ENCODE measurements at places on chromosomes 4 and X.

- peak; percentile 50 for DNase-seq
These were observed 5.1 kb upstream of the RBM41 start for GRCh38 chrX:107123750-107124149.

- DNase-seq = no peak
These were observed 8.0 kb downstream of the ATP2B3 start for GRCh38 chrX:153525451-153525850.

- DNase-seq = peak; percentile 39
These were observed 6.9 kb downstream of the CXCL6 start for GRCh38 chr4:73843369-73843768.

DNA sequence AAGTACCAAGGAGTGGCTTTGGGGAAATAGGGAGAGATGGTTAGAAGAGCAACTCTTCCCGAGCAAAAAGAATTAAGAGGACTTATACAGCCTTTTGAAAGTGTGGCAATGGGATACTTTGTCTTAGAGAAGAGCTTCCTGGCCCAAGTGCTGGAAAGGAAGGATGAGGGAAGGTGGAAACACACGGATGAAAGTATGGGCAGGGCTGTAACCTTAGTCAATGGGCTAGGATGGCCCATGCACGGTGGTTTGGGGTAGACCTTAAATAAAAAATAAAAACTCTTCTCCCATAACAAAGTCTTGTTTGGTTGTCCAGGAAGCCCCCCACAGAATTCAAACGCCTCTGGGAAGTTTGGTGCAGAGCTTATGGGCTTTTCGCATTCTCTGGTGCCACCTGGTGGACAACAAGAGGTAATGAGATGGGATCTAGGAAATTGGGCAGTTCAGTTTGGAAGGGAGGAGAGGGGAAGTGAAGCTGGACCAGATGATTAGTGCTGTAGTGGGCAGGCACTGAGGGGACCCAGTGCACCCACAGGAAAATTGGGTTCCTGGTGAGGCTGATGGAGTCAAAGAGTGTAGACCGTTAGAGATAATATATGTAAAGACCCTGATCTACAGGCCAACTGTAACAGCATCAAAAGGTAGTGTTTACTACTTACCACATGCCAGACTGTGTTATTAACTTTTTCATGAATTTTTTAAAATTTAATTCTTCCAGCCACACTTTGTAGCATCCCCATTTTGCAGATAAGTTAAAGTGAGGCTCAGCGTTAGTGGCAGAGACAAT lies 13.8 kb upstream of the ENOX2 start:
- DNase-seq = peak; percentile 51

GRCh38 chr4:55396308-55397125 lies 760 bp downstream of the TMEM165 start:
- DNase-seq = peak; percentile 54

DNA sequence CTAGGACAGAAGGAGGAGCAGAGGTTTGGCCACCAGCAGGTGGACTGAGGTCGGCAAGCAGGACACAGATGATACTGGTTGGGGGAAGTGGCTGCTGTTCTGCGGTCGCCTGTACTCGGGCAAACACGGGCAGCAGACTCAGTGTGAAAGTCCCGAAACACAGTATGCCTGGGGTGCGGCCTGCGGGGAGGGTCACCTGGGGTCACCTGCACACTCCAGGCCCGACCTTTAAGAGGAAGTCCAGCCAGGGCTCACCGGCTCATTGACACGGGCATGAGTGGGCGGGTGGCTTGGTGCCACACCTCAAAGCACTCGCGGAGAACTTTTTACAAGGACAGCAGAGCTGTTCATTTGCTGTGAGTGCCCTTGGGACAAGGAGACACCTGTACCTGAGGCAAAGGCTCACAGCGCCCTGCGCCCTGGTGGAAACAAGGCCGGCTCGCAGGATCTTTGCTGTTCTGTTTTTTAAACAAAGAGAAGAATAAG lies 71.5 kb upstream of the MXD4 start:
- DNase-seq = no peak

- DNase-seq = no peak
These were observed 34.7 kb downstream of the P2RY8 start for GRCh38 chrX:1502241-1502640.

GRCh38 chr4:169225812-169226211 lies 44.9 kb downstream of the SH3RF1 start:
- DNase-seq = peak; percentile 69

DNA sequence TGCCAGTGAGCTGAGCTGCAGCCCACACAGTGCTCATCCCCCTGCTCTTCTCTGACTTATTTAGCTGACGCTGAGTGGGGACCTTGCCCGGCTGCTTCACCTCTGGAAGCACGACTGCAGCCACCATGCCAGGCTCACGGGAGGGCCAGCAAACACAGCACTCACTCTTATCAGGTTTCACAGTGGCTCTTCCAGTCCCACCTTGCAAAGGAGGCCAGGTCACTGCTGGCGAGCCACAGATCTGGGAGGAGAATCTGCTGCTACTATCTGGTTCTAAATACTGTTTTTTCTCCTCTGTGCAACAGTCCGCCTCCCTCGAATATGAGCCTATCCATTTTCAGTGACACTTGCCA lies 6.7 kb upstream of the SPON2 start:
- no peak for DNase-seq

DNA sequence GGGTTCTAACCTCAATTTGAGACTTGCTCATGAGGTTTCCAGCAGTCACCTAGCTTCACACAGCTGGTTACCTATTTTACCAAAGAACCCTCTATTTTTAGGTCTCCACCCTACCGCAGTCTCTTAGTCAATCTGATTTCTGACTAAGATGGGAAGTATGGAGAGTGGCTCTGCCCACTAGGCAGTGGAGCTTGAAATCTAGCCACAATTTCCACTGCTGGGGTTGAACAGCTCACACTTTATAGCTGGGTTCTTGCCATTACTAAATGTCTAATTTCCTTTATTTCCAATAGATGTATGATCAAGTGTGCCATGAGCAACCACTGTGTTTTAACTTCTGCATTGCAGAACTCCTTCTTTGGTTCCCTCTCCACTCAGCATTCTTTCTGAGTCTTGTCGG lies 43.1 kb downstream of the GASK1B start:
- DNase-seq = peak; percentile 5

DNA sequence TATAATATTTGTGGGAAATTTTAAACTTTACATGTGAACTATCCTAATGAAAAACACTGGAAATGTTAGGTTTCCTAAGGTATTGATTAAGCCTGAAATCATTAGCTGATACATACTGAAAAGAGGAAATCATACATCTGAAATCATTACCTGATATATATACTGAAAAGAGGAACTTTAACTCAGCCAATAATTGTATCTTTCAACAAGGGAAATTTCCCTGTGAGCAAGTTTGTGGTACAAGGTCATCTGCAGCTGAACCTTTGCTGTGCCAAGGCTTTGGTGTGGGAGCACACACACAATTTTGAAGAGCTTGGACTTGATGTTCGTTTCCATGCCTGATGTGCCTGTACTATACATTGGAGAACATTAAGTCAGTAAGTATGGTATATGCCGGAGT lies 131.9 kb upstream of the USP9X start:
- DNase-seq = no peak

GRCh38 chr4:113738251-113738650 lies 23.3 kb downstream of the CAMK2D start:
- DNase-seq = no peak

GRCh38 chrX:7110821-7111276 lies 36.7 kb upstream of the STS start:
- DNase-seq = no peak

DNA sequence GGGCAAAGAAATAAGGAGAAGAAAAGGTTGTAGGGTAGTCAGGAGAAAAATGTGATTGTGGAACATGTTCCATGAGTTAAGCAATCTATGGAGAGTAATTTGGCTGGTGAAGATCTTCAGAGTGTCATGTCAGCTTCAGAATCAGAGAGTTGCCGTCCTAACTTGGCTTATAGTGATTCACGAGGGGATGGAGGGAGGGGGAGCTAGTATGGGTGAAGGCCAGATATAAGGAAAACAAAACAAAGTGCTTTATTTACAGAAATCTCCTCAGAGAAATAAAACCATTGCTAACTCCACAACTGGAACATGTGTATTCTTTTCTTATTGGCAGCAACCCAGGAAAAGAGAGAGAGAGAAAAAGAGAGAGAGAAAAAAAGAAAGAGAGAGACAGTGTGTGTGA lies 256.5 kb upstream of the NRK start:
- DNase-seq = no peak

GRCh38 chr4:86921608-86922252 lies 13.1 kb upstream of the AFF1 start:
- DNase-seq = peak; percentile 84

DNA sequence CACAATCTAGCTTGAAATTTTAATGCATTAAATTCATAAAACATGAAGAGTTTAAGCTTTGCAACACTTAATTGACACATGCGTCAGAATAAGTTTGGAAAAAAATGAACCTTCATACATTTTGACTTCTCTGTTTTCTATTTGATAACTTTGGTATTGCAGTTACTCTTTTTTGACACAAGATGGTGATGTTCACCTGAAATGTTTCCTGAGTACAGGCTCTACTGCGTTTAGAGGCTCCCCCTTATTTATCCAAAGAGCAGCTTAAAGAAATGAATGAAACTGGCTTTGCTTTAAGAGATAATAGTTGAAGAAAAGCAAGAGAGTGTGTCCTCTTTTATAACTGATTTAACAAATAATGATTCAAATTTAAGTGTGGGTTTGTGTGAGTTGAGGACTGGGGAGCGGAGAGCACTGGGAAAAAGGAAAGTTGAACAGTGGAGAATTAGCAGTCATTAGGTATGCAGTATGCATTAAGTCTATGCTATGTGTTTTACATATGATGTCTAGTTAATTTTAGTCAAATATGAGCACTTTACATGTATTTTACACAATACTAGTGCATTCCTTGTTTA lies 180.6 kb upstream of the NUDT6 start:
- DNase-seq = peak; percentile 51

- DNase-seq = peak; percentile 68
These were observed 49.4 kb downstream of the RPS6KA3 start for GRCh38 chrX:20217271-20217670.

DNA sequence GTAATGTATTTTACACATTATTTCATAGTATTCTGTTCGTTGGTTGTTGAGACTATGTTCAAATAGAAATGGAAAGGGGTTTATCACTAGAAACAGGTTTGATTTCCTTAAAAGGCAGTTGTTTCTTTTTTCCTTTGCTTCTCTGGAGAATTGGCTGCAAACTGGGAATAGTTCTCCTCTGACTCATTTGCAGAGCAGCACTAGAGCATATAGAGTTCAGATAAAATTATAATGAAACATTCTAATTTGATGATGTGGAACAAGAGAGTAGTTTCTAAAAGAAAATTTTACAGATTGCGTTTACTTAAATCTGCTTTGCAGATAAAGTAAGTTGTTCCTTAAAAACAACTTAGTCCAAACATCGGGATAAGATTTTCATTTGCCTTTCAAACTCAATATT lies 29.7 kb downstream of the SYNPO2 start:
- DNase-seq = peak; percentile 55

- DNase-seq = no peak
These were observed 174.8 kb downstream of the HHIP start for GRCh38 chr4:144820728-144821085.

GRCh38 chr4:56238251-56238650 lies 149.0 kb downstream of the AASDH start:
- no peak for DNase-seq

DNA sequence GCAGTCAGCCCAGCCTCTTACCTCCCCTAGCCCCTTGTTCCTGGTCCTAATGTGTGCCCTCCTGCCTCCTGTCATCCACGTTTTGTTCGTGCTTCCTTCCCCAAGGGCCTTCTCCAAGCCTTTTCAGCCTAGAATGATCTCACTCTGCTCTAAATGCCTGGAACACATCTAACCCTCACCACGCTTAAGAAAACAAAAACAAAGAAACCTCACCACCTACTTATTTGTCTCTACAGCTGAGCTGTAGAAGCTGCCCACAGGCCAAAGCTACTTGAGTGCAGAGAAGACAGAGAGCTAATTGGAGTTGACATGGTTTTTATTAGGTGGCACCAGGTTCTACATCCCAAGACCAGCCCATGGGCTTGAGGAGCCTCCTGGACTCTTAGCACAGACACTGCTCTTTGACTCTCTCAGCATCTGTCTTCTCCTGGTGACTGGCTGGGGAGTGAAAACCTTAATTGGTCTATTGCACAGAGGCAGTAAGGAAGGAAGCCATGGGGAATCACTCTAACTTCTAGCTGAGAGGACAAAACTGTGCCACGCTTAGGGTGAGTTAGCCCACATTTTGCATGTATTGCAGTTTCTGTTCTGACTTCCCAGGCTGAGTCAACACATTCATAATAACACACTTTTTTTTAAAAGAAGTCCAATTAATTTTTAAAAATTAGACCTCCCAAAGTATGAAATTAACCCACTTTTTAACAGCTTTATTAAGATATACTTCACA lies 52.3 kb upstream of the PDK3 start:
- no peak for DNase-seq

GRCh38 chr4:75179510-75179909 lies 246.6 kb downstream of the PARM1 start:
- no peak for DNase-seq

DNA sequence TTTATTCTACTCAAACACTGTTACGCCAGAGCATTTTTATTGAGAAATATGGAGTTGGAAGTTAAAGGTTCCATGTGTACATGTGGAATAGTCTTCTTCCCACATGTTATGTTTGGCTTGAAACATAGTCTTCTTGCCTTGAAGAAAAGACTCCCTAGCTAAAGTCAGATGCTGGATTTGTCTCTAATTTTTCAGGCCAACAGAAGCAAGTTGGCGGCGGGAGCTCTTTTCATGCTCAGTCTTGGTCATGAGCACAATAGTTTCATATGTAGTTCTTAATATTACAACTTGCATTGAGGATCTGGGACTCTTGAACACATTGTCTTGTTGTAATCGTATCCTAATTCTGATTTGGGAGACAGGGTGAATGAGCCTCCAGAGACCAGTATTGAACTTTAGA lies 19.4 kb downstream of the SEPTIN11 start:
- no peak for DNase-seq

DNA sequence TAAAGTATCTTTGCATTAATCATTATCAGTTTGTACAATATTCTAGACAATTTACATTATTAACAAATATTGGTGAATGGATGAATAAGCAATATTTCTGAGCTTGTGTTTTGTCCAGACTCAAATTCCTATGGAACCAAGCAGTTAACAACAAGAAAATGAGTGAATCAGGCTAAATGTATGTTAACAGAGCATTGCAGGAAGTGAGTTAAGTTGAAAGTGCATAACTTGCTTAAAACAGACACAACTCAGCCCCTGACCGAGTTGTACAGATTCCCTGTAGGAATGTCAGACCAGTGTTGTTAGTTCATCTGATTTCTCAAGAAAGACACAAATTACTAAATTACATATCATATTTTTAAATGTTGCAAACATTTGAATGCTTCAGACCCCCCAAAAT lies 23.7 kb upstream of the CSN1S1 start:
- peak; percentile 9 for DNase-seq

- DNase-seq = peak; percentile 1
These were observed 44.9 kb downstream of the SPANXN1 start for GRCh38 chrX:145292218-145292617.

DNA sequence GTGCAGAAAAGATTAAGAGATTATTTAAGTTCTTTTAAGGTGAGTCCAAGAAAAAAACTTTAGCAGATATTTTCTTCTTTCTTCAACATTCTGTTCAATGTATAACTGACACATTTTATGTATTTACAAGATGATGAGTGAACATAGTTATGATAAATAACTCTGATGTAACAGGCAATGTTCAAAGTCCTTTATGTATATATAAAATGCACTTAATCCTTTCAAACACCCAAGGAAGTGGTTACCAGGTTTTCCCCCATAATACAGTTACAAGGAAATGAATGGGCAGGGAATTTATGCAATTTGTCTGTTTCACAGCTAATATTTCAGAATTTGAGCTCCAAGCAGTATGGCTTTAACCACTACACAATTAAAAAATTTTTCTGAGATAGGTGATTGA lies 8.2 kb downstream of the CXCL3 start:
- no peak for DNase-seq

All from epithelial cell of esophagus (primary cell).